Fibroblast of the conjunctiva (primary cell): ENCODE measurements at places on chromosomes 2 and 18.

DNA sequence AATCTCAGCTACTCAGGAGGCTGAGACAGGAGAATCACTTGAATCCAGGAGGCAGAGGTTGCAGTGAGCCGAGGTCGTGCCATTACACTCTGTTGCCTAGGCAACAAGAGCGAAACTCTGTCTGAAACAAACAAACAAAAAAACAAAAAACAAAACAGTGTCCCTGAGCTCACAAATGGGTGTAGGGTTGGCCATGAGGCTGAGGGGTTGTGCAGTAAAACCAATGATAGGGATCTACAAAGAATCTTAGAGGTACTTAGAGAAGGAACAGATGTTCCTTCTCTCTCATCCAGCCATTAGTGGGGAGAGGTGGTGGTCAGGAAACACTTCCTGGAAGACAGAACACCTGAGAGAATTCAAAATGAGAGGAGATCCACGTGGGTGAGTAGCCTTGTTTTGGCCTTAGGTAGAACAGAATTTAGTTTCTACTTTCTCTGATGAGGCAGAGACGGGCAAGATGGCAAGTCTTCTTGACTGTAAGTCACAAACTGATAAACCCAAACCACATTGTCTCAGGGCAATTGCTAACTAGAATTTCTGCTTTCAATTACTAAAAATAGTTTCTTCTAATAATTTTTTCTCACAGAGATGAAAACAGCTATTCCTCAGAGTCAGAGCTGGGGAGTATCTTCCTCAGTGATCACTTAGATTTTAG lies 61.5 kb upstream of the PPM1B start:
- DNase-seq, result no peak

GRCh38 chr2:43358410-43359201 lies 132.2 kb upstream of the ZFP36L2 start:
- DNase-seq, result no peak

DNA sequence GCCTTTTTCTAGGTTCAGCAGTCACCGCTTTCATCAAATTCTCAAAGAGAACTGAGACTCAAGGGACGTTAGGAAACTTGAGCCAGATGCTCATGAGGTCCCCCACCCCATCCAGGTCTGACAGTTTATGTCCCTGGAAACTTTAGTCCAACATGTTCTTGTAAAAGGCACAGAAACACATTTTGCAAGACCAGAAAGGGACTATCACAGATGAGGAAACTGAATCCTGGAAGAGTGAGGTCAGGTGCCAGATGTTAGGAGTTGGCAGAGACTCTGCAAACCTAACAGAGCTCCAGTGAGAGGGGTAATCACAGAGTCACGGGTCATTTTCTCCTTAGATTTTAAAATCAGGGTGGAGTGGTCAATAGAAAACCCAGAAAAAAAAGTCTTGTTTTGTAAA lies 76.6 kb downstream of the RDH14 start:
- DNase-seq, result no peak

DNA sequence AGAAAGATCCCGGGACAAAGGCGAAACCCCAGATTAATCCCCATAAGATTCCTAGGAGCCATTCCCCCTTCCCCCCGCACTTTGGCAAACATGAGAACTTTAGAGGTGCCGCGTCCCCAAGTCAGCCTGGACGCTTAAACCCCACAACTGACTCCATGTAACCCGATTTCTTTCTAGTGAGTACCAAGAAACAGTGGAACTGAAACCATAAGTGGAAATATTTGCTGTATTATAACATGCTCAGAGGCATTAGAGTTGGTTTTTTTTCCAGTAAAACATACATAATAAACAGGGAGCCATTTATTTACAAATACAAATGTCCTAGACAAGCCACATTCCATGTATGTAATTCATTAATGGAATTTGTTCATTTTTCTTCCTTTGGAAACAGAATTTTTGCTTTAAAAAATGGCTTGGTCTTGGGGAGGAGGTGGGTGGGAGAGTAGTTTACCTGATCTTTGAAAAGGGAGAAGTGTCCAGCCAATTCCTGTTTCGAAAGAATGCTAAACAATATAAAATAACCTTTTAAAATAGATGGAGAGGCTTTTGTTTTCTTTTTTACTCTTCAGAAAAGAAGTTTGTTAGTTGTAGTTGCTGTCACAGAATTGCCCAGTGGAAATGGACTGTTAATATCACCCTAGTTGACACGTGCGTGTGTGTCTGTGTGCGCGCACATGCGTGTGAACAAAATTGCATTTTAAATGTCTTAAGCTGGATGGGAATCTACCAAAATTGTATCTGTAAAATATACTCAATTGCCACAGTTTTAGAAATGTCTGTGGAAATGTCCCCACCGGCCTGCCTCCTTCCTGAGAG lies 10.6 kb downstream of the POU3F3 start:
- no peak for DNase-seq

GRCh38 chr2:16899958-16900357 lies 234.3 kb upstream of the CYRIA start:
- no peak for DNase-seq

- DNase-seq, result no peak
These were observed 18.2 kb downstream of the NRP2 start for GRCh38 chr2:205700331-205701132.

DNA sequence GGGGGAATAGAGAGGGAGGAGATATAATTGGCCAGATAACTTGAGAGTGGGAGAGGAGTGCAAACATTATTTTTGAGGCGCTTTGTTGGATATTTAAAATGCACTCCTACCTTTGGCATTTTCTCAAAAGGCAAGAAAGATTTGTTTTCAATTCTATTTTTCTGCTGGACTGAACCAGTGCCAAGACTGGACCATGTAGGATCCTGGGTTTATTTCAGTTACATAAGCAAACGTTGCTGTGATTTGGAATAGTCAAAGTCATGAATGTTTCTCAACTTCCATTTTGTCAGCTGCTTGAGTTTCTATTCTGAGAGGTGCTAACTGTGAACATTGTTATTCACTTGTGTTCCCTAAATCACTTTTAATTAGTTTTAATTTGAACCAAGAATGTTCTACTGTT lies 8.9 kb upstream of the CHRNA1 start:
- DNase-seq, result no peak

GRCh38 chr2:120520929-120521912 lies 175.3 kb downstream of the INHBB start:
- no peak for DNase-seq

- DNase-seq, result no peak
These were observed 537.4 kb downstream of the CPS1 start for GRCh38 chr2:211093743-211094303.

GRCh38 chr2:42171396-42171980 lies 2.3 kb downstream of the EML4 start:
- no peak for DNase-seq

GRCh38 chr2:44974064-44974715 lies 32.7 kb downstream of the SIX3 start:
- DNase-seq, result no peak

DNA sequence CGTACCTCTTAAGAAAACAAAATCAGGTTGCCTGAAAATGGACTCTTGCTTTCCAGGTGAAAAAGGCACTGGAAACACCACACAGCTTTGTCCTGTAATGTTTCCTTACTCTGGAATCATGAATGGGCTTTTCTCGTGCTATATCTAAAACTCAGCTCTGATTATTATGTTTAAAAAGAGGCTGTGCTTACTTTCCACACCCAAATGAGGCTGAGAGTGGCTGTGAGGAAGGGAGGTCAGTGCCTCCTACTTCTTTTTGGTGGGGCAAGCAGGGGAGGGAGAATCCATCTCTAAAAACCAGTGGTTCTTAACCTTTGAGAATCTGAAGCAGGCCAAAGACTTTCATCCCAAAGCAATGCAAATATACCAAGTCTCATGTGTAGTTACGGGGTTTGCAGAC lies 148.6 kb downstream of the FAM210A start:
- DNase-seq, result no peak

- DNase-seq, result no peak
These were observed 141.1 kb downstream of the RBMS1 start for GRCh38 chr2:160352500-160352899.

GRCh38 chr2:126908721-126909177 lies 10.1 kb downstream of the TEX51 start:
- DNase-seq, result no peak

DNA sequence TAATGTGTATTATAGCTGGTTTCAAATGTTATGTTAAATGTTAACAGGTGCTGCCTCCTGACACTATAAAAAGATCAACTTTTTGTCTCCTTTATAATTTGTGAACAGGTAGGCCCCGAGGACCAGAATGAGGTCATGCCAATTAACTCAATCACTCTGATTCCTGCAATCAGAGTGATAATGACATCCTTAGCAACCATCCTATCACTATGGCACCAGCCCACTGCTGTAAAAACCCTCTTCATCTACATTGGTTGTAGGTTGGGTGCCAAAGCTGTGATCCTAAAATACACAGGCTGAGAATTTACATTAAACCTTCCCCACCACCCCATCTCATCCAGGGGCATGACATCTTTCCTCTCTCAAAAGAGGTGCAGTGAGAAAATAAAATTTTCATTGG lies 103.5 kb downstream of the CPO start:
- no peak for DNase-seq

DNA sequence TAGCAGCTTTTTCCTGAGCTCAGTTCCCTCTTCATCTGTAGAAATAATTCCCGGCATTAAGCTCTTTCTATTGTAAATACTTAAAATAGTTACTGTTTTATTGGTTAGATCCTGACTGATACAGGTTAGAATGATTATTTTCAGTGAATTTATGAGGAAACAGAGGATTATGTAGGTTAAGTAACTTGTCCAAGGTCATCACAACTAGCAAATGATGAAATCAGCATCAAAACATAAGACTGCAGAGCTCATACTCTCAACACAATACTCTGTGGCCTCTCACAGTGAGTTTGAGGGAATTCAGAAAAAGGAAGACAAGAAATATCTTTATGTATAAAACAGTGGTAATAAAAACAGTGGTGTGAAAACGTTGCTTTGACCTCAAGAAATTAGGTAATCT lies 113.2 kb upstream of the DLX2 start:
- no peak for DNase-seq

GRCh38 chr2:62334440-62335058 lies 138.6 kb downstream of the B3GNT2 start:
- no peak for DNase-seq

GRCh38 chr2:170162271-170162632 lies 15.7 kb upstream of the MYO3B start:
- no peak for DNase-seq

- no peak for DNase-seq
These were observed 11.7 kb downstream of the CERS6 start for GRCh38 chr2:168467729-168468128.

DNA sequence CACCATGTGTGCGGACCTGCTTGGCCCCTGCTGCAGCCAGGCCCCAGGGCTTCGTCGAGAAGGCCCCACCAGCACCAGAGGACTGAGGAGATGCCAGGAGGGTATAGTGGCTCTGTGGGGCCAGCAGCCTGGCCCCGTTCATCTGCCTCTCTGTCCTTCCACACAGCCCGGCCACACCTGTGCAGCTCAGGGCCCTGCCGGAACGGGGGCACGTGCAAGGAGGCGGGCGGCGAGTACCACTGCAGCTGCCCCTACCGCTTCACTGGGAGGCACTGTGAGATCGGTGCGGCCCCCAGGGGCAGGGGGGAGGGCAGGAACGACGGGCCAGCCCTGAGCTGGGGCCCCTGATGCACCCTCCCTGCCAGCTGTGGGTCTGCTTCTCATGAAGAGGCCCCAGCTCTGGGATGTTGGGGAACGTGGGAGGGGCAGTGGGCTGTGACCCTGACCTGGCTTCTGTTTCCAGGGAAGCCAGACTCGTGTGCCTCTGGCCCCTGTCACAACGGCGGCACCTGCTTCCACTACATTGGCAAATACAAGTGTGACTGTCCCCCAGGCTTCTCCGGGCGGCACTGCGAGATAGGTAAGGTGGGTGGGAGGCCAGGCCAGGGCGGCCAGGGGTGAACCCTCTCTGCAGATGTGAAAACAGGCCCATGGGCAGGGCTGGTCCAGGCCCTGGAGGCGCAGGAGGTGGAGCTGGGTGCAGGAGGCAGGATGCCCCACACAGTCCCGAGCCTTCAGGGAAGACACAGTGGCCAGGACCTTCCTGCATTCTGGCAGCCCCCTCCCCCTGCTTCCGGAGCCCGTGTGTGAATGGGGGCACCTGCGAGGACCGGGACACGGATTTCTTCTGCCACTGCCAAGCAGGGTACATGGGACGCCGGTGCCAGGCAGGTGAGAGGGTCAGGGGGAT lies 50.3 kb downstream of the MTERF4 start:
- no peak for DNase-seq

DNA sequence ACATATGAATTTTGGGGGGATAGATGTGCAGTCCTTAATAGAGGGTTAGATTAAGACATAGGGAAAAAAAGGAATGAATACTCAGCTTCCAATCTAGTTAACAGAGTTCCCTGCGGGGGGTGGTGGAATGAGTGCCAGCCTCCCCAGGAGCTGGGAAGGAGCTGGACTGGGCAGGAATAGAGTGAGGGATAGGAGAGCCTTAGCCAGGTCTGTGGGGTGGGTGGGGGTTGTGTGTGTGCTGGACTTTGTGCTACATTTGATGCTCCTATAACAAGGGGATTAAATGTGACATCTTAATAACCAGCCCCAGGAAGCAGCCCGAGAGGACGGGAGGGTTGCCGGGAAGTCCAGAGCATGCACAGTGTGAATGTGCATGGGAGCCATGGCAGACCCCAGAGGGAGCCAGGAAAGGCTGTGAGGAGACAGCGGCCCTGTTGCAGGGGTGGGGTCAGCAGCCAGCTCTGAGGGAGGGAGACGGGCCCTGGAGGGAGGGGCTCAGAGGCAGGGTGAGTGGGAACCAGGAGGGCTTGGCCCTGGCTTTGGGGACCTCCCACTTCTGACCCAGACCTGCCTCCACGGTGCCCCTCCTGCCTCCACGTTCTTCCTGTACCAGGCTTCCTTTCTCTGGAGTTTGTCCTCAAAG lies 3.6 kb upstream of the MBP start:
- DNase-seq, result no peak

- no peak for DNase-seq
These were observed 8.0 kb downstream of the MC5R start for GRCh38 chr18:13831864-13832508.

DNA sequence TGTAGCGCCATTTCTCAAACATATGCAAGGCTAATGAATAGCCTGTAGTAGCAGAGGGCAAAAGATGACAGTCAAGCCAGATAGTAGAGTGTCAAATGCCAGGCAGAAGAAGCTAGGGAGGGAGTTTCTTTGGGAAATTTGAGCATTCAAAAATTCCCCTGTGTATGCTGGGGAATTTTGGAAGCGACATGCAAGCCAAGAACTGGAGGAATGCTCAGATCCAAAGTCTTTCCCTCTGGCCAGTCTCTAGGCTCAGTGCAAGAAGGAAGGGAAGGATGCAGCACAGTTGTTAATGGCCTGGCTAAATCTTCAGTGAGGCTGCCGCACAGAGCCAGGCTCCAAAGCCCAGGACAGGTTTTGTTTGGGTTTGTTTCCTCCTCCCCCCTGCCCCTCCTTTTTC lies 59.9 kb downstream of the ATP9B start:
- no peak for DNase-seq

DNA sequence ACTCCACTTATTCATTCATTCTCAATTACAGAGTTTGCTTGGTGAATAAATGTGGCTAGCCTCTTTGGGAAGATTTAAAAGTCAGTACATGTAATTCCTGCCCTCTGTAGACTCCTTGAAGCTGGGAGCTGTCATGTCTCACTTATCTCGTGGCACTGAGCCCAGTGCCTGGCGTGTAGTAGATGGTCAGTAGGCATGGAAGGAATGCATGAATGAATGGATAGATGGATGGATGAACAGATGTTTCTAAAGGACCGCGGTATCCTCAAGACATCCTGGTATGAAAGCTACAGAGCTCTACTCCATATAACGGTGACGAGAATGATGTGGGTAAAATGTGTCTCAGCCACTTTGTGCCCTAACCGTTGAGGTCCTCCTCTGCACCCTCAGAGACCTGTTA lies 83.0 kb downstream of the MARCO start:
- DNase-seq, result no peak
